CD4-positive, alpha-beta T cell treated with Interleukin-12 subunit alpha and Interleukin-12 subunit beta, for 1 hour (primary cell): ENCODE measurements at places on chromosomes 2 and 18.

DNA sequence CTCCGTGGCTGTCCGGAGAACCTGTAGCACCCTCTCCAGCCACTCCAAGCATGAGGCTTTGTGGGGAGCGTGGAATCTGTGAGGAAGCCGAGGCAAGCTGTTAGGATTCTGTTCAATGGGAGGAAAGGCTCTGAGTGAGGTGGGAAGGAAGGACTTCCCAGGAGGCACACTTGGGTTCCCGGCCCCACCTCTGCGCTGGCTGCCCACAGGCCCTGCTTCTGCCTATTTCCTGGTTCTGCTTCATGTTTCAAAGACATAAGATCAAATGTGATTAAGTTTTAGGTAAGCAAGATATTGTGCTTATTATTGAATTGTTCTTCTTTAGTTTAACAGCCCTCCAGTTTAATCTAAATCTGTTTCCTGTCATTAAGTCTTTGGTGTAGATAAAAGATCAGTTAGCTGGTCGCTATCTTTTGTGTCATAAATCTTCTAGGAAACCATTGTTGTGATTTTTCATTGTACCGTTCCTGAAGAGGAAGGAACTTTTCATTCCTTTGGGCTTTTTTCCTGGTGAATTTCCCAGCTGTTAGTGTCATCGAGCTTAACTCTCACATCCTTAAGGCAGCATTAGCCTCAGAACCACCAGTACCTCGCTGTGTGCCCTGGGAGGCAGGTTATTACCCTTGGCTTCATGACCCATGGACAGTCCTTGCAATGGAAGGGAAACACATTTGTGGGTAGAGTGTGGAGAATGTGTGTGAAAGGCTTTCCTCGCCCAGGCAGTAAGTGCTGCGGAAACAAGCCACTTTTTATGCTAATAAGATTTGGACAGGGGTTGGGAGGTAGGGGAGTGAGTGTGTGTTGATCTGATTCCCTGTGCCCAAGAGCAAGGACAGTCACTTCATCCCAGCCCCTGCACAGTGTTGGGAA lies 61.9 kb upstream of the ALPP start:
- no peak for DNase-seq

DNA sequence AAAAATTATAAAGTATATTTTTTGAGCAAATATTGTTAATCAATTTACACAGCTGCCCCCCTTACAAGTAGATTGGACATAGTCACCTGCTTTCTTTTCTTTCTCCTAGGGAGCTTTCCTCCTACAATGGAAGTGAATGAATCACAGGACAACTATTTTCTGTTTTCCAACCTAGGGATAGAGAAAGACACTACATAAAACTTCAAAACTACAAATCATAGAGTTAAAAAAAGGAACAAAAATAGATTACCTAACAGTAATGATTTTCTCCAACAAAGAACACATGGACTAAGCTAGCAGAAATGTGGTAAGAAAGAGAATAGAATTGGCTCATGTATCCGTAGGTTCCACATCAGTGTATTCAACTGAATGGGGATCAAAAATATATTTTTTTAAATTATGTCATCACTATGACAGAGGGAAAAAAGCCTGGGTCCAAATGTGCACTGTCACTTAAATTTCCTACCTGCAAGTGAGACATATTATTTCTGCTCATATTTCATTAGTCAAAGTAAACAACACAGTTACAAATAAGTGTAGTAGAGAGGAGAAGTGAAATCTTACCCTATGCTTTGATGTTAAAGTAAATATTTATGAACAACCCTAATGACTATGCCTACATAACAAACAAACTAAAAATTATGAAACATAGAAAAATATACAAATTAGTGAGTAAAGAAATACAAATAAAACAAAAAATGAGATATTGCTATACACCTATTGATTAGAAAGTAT lies 756.7 kb downstream of the SOCS6 start:
- no peak for DNase-seq

GRCh38 chr18:62585274-62586150 lies 62.7 kb downstream of the ZCCHC2 start:
- no peak for DNase-seq

GRCh38 chr2:54838585-54839035 lies 115.1 kb downstream of the EML6 start:
- peak; percentile 65 for DNase-seq

DNA sequence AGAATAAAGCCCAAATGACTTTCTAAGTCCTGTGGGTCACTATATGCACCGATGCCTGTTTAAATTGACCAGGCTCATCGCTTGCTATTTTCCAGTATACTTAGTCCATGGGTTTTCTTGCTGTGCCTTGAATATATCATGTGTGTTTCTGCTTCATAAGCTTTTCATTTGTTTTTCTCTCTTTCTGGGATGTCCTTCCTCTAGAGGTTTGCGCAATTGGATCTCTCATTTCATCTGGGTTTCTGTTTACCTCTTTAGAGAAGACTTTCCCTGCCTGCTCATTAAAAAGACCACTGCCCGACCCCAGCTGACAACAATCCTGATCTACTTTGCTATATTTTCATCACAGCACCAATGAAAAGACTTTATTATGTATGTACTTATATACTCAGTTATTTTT lies 150.9 kb upstream of the CYRIA start:
- no peak for DNase-seq

DNA sequence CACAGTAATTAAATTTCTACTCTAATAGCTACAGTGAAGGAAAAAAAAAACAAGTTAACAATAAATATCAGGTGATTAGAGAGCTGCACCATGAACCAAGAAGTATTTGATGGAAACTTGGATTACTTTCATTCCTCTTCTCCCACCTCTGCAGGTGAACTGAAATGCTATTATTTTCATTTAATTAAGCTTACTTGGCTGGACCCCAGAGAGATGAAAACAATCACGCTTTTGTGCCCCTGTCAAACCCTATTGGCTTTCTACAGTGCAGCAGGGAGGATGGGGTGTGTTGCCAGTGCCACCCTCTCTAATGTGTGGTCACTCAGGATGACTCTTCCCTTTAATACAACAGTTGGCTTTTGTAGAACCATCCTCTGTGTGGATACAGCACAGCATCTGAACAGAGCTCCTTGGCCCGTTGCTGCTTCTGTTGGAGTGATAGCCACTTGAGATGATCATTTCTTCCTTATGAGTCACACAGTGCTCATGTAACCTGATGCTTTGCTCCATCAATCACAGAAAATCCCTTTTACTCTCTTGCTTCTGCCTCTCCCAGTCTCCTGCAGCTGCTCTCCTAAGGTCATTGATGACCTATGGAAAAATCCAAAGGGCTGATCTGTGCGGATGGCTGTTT lies 5.5 kb upstream of the ARL4C start:
- no peak for DNase-seq

DNA sequence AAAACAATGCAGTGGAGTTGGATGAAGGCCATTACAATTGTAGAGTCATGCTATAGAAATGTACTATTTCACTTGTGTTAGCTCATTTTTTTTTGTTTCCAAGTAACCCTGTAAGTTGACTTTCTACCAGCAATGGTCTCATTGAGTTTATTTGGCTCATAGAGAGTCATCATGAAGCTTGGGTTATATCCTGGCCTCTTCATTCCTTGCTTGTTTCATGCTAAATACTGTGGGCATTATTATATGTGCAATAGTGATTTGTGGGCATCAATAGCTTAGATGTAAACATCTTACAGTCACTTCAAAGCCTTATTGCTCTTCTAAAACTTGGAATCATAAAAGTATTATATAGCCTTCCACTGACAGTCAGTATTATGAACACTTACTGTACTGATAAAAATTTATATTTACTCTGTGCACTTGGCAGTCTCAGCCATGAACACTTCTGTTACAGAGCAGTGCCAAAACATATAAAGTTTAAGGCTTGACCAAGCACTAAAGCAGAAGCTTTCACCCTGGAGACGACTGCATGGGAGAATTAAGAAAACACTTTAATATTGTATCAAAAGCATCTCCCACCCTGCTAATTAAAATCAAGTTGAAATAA lies 751.2 kb downstream of the SATB2 start:
- no peak for DNase-seq

DNA sequence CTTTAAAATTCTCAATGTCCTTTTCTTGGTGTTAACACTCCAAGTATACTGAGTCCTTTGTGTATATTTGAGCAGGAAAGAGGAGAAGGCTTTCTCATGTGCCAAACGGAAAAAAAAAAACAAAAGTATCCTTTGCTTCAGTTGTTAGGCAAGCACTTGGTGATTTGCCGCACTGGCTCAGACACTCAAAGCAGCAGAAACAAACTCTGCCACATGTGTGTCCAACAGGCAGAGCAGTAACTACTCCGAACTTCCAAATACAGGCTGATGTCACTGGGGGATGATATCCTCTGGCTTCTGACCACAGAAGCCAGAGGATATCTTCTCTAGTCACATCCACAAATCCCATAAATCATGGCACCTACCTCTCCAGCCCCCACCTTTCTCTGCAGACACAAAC lies 108.0 kb upstream of the SALL3 start:
- DNase-seq: no peak

- no peak for DNase-seq
Observed at GRCh38 chr2:3527886-3528785, 8.8 kb upstream of the ADI1 start.

DNA sequence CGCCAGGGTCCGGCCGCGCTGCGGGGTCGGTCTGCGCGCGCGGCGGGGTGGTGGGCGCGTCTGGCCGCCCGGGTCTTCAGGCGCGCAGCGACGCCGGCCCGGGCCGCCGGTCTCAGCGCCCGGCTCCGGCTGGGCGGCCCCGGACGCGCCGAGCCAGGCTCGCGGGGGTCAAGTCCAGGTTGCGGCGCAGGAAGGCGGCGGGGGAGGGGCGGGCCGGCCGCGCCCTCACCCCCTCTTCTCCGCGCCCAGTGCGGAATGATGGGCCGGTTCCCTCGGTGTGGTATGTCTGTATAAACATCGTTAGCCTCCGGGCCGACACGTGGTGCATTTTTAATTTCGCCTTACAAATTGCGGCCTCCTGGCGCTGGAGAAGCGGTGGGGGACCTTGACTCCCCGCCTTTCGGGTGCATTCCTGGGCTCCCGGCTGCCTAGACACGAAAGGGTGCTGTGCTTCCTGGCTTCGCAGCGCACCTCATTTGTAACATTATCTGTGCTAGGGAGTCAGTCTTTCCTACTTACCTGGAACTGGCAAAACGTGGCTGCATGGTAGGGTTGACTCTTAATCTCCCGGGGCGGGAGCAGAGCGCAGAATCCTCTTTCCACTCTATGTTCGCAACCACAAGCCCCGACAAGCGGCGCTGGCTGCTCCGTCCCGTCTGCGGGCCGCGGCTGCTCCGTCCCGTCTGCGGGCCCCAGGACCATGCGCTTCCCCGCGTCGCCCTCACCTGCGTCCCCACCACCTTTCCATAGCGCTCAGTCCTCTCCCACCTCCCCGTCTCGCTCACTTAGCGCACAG lies 69.0 kb downstream of the CTAGE1 start:
- peak; percentile 16 for DNase-seq

DNA sequence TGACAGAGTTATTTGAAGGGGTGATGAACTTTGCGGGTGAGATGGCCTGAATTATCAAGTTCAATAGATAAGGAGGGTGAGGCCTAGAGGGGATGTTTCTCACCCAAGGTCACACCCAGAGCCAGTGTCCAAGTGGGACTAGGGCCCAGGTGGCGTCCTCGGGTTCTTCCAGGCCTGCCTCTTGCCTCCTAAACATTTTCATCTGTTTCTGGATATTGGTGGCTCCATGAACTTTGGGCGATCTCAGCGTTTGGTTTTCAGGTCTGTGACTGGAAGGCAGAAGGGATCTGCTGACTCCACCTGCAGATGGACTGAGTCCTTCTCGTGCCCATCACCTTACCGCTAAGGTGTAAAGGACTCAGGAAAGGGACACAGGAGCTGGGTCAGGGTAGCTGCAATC lies 137.3 kb downstream of the DDX1 start:
- DNase-seq: no peak

DNA sequence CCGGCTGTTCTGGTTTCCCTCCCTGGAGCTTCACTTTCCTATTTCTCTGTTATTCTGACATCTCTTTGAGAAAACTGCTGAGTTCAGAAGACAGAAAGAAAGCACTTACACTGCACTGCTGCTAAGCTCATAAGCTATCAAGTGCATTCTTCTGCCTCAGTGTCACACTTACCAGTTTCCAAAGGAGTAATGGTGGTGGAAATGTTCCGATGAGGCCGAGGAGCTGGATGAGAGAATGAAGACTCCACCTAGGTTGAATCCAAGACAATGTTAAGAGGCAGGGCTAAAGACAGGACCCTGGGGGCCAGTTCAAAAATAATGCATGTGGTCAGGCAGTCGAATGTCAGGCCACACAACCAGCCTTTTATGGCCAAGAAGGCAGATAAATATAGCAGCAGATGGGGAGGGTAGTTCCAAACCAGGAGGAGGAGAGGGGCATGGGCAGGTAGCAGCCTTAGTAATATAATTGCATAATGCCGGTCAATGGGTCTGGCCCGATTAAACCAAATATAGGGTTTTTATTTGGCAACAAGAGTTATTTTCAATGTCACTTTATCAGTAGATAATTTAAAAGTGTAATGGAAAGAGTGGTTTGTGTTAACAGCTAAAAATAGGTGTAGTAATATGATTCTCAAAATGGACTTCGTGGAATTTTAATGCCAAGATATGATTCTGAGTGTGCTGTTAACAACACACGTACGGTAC lies at the start of gene MYOM1:
Gene MYOM1, minus strand, starts transcription at position 338 of the 705 bp plus-strand sequence. CDS start 4,745 bp downstream, outside the sequence.
- DNase-seq: no peak

DNA sequence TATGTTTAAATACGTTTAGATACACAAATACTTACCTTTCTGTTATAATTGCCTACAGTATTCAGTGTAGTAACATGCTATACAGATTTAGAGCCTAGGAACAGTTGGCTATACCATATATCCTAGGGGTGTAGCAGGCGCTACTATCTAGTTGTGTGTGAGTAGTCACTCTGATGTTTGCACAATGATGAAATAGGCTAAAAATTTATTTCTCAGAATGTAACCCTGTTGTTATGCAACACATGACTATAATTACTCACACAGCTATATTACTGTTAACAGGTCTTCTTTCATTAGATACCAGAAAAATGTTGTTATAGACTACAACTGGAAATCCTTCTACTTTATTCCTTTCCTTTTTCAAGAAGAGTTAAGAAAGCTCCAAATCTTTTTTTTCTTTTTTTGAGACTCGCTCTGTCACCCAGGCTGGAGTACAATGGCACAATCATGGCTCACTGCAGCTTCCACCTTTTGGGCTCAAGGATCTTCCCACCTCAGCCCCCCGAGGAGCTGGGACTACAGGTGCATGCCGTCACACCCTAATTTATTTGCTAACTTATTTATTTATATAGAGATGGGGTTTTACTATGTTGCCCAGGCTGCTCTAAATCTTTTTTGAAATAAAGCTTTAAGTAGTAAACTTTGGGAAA lies 48.5 kb downstream of the C2orf74 start:
- no peak for DNase-seq

DNA sequence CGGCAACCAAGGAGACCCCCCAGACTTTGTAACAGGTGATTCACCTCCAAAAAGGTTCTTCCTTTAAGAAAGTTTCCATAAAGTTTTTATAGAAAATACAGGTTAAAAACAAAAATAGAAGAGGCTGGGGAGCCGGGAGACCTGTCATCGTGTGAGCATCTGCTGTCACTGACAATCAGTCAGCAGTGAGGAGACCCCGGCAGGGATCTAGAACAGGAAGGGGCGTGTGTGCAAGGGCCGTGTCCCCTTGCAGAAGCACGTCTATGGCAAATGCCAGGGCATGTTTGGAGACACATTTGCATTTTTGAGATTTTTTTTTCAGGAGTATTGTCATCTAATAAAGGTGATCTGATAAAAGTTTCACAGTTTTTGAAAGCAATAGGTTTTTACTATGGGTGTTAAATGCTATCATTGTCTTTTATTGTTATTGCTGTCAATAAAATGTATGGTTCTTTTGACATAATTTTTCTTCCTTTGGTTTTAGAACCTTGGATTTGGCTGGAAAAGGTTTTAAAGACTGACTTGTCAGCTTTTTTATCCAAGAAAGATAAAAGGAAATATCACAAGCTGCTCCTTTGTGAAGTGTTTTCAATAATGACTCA lies 52.1 kb downstream of the MTCL1 start:
- no peak for DNase-seq

GRCh38 chr18:66873899-66874298 lies 270.0 kb upstream of the CDH19 start:
- DNase-seq: no peak
